Skin of body (tissue), 3 donors: ENCODE measurements at places on chromosomes 7 and 10. TPM values are rescaled to one million over a fixed set of nuclear protein-coding genes. Genes with fewer than 3 reads are reported as not detected.

- DNase-seq, result peak; percentile 39
Observed at GRCh38 chr7:19665399-19666008, 43.3 kb downstream of the POLR1F start.

- DNase-seq, result peak; percentile 48
Observed at GRCh38 chr7:135672560-135673359, 10.4 kb downstream of the STMP1 start.

- no peak for DNase-seq
Observed at GRCh38 chr7:18806177-18806576, 310.6 kb downstream of the HDAC9 start.

DNA sequence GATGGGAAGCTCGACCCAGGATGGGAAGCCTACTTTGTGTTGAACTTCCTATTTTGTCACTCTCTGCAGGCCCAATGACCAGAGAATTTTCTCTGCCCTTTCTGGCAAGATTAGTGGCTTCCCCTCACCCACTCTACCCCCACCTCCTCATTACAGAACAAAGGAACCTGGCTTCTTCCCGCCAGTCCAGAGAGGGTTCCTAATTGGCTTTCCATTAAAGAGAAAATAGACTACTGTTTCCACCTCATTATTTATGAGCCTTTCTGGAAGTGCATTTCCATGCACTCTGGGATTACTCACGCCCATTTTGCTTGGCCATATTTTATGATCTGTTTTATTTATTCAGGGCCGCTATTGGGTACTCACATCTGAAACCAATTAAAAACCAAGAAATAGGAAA lies 94.9 kb upstream of the TCF7L2 start:
- no peak for DNase-seq

DNA sequence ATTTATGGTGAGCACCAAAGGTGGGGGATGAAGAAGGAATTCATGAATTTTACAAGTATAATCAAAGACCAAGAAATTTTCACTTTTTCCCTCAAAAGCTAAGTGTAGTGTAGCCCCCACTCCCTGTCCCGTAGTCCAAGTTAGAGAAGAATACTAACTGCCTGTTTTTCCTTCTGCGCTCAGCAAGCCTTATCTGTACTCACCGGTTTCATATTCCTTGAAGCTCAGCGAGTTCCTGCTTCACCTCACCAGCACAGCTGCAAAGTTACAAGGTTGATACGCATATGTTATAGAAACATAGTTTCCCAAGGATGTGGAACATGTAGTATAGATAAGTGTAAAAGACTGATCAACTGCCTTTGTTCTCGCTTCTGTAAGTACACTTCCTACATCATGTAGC lies 16.0 kb upstream of the ZNF33B start:
- DNase-seq, result no peak

DNA sequence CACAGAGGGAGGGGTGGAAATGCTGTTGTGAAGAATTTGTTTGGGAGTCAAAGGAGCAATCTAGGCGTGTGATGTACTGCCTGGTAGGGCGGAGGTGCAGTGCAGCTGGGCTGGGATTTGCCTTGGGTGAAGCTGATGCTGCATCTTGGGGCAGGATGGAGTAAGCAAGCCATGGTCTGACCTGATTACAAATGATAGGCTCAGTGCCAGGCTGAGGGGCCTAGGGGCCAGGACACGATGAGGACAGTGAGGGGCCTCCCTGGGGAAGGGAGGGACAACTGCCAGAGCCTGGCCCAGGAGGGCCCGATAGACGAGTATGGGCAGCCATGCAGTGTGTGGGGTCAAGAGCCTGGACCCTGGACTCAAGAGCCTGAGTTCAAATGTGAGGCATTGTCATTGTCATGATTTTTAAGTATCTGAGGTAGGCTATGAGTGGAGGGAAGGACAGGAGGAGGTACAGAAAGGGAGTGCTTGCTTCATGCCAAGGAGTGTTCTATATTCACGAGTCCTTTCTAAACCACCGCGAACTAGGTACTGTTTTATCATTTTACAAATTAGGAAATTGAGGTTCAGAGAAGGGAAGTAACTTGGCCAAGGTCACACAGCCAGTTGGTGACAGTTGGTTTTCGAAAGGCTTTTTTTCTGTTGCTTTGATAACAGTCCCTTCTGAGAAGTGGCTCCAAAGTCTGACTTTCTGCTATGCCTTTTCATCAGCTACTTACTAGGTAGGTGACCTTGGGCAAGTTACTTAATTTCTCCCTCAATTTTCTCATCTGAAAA lies 29.7 kb downstream of the HIF1AN start:
- DNase-seq, result no peak

- DNase-seq, result no peak
Observed at GRCh38 chr10:113148901-113149300, 198.9 kb downstream of the TCF7L2 start.

- no peak for DNase-seq
Observed at GRCh38 chr10:124725171-124725631, 19.0 kb downstream of the FAM53B start.

DNA sequence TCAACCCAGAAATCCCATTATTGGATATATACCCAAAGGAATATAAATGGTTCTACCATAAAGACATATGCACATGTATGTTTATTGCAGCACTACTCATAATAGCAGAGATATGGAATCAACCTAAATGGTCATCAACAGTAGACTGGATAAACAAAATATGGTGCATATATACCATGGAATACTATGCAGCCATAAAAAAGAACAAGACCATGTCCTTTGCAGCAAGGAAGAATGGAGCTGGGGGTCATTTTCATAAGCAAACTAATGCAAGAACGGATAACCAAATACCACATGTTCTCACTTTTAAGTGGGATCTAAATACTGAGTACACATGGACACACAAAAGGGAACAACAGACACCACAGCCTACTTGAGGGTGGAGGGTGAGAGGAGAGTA lies 2.2 kb upstream of the AFAP1L2 start:
- DNase-seq, result no peak

GRCh38 chr7:26182706-26183105 lies 17.8 kb downstream of the HNRNPA2B1 start:
- DNase-seq, result no peak

DNA sequence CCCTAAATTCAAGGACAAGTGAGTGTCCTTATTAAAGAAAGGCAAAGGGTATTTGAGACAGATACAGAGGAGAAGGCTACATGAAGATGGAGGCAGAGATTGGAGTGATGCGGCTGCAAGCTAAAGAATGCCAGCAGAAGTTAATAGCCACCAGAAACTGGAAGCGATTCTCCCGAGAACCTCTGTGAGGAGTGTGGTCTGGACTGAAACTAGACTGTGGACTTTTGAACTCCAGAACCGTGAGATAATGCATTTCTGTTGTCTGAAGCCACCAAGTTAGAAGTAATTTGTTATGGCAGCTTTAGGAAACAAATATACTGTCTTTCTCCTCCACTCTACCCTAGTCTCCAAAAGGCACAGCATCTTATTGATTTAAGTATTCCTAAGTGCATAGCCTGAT lies 80.3 kb upstream of the CREB5 start:
- DNase-seq, result no peak

GRCh38 chr7:8418629-8419245 lies 14.7 kb upstream of the NXPH1 start:
- DNase-seq, result peak; percentile 66

GRCh38 chr7:4302203-4302905 lies 379.7 kb upstream of the FOXK1 start:
- DNase-seq, result no peak

- no peak for DNase-seq
Observed at GRCh38 chr10:13665516-13666262, 78.9 kb downstream of the PRPF18 start.

GRCh38 chr7:133056370-133057238 lies 25.3 kb downstream of the CHCHD3 start:
- DNase-seq, result no peak

- DNase-seq, result no peak
Observed at GRCh38 chr7:28815928-28816373, 142.2 kb downstream of the TRIL start.

DNA sequence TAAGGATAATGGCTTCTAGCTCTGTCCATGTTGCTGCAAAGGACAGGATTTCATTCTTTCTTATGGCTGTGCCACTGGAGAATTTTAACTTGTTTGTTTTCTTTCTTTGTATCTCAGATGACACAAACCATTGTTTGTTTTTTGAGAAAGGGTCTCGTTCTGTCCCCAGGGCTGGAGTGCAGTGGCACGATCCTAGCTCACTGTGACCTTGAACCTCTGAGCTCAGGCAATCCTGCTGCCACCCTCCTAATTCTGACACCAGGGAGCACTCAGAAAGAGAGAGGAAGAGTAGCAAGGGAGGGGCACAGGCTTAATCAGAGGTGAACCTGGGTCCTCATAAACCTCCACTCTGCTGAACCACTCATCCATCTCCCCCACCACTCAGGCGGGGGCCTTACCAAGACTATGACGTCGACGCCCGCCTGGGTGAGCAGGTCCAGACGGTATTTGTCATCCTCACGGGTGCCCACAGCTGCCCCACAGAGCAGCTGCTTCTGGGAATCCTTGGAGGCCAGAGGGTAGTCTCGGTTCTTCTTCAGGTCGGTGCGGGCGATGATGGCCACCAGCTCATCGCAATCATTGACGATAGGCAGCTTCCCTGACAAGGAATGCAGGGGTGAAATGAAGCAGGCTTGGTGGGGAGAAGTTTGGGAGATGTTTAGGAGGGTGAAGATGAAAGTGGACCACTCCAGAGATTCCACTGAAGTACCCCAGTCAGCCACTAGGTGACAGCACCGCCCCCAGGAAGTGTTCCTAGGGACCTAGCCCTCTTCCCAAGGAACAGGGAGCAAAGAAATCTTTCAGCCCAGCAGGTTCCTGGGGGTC lies 11.6 kb downstream of the IMPDH1 start:
- peak; percentile 20 for DNase-seq

DNA sequence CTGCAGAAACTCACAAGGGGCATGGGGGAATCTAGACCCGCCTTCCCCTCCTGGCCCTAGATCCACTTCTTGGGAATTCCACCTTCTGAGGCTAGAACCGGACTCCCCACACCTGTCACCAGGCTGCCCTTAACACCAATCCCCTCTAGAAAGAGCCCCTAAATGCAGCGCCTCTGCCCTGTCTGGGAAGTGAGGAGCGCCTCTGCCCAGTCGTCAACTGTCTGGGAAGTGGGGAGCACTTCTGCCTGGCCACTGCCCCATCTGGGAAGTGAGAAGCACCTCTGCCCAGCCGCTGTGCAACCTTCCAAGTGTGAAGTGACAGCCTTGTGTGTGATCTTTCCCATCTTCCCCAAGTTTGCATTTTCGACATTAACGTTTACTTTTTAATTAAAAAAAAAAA lies 8.8 kb downstream of the RCC1L start:
- DNase-seq, result no peak

GRCh38 chr10:11527691-11528255 lies 83.7 kb downstream of the USP6NL start:
- DNase-seq, result no peak

DNA sequence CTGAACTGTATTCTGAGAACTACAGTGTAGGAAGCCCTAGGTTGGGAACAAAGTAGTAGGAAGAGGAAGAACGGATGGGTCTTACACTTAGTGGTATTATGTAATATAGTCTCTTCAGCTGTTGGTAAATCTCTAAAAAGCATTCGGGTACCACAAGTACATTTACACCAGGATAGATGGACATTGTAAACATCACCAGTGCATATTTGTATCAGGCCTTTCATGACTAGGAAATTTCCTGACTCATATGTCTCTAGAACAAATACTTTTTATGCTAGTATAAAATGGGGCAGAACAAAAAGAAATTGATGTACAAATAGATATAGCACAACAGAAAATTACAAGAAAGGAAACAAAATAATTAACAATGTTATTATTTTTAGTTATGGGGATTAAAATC lies 21.5 kb upstream of the OR6B1 start:
- DNase-seq, result no peak

GRCh38 chr7:157337316-157338149 lies 729 bp downstream of the DNAJB6 start:
- peak; percentile 73 for DNase-seq

GRCh38 chr7:121109145-121109544 lies 120.6 kb downstream of the CPED1 start:
- no peak for DNase-seq

The NEUROD6 gene
- total RNA-seq, result 0.30 TPM

The LRRC17 gene
- 92.4 TPM for total RNA-seq

The MLLT10 gene
- 71.6 TPM for total RNA-seq

The NKX2-3 gene
- not detected for total RNA-seq

The AGR3 gene
- total RNA-seq, result not detected

The AGK gene
- total RNA-seq, result 29.9 TPM

The COPS6 gene
- 46.1 TPM for total RNA-seq

The AKR1D1 gene
- not detected for total RNA-seq

The CACNA2D1 gene
- total RNA-seq, result 54.4 TPM

The CHRM2 gene
- 0.20 TPM for total RNA-seq

The VAX1 gene
- not detected for total RNA-seq
